ENCODE measurements at places on chromosomes 16 and 17.

DNA sequence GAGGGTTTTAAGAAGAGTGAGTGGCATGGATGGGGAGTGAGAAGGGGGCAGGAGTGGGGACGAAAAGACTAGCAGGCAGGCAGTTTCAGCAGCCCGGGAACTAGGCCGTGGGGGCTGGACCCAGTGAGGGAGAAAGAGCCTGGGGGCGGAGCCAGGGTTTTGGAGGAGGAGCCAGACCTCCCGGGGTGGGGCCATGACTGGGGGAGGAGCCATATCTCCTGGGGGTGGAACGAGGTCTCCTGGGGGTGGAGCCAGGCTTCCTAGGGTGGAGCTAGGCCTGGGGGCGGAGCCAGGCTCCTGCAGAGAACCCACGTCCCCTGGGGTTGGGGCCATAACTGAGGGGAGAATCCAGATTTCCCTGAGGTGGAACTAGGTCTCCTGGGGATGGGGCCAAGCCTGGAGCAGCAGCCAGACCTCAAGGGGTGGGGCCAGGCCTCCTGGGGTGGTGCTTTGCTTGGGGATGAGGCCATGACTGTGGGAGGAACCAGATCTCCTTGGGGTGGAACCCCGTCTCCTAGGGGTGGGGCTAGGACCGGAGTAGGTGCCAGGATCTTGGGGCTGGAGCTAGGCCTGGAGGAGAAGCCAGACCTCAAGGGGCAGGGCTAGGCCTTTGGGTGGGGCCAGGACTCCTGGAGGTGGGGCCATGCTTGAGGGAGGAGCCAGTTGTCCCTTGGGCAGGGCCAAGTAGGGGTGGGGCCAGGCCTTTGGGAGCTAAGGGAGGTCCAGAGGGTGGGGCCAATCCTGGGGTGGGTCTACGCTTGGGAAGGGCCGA lies 41.7 kb upstream of the JPH3 start:
- no peak for DNase-seq

DNA sequence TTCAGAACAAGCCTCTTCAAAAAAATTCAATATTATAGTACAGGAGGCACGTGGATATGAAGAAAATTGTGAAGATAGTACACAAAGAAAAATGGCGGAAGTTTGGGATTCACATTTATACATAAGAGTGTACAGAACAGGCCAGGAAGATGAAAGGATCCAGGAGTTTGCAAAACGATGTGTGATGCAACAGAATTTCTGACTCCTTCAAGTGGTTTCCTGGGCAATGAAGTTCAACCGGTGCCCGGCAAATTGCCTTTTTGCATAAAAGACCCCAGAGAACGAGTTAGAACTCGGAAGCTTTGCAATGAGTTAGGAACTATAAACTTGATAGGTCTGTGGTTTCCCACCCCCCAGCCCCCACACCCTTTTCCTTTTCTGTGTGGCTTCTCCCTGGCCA lies 189.1 kb downstream of the SALL1 start:
- DNase-seq, result no peak

DNA sequence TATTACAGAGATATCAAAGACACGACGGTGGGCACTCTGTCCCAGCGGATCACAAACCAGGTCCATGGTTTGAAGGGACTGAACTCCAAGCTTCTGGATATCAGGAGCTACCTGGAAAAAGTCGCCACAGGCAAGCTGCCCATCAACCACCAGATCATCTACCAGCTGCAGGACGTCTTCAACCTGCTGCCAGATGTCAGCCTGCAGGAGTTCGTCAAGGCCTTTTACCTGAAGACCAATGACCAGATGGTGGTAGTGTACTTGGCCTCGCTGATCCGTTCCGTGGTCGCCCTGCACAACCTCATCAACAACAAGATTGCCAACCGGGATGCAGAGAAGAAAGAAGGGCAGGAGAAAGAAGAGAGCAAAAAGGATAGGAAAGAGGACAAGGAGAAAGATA lies 8.7 kb downstream of the PSMD7 start:
- DNase-seq, result no peak

DNA sequence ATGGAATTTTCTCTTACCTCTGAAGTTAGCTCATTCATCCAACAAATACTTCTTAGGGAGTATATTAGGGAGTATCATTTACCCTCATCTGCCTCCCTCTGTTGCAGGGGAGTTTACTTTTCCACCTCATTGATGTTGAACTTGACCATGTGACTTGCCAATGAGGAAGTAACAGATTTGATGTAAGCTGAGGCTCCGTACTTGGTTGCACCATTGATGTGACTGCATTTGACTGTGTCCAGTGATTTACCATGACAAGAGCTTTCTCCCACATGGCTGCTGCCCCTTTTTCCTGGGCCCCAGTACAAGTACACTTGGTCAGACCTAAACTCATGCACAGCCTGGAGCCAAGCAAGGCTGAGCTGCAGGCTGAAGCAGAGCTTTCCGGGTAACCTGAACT lies 81.6 kb upstream of the HS3ST2 start:
- DNase-seq, result no peak

DNA sequence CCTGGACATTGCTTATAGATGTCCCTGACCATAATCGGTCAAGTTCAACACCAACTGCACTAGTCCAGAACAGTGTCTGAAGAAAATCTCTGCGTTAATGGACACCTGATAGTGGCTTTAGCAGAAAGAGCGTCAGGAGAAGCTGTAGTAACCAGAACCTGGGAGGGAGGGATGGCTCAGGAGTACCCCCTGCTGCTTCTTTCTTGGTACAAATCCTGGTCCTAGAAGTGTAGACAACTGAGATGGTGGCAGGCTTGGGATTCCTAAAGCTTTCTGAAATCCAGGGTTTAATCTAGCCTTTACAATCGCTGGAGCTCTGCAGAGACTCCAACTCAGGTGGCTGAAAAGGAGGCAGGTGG lies 5.4 kb downstream of the MAP3K14 start:
- no peak for DNase-seq

Data from fibroblast of lung (primary cell).